ENCODE measurements at places on chromosomes 11 and 22.

GRCh38 chr11:126079621-126080124, 17.0 kb upstream of the CDON start:
- DNase-seq = peak; percentile 78

DNA sequence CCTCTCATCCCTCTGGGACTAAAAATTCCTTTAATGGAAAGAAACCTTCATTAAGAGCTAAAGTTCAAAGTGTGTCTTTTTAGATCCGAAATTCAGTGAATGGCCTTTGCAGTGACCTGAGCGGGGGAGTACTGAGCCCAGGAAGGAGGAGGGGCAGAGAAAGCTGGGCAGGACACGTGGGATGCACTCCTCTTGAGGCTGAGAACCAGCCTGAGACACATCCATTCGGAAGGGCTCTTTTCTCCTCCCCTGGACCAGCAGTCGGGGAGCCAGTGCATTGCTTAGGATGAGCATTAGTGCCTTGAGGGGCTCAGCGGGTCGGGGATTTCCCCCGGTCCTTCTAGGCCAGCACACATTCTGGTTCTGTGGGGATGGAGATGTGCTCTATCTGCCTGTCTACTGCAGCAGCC, 258.9 kb upstream of the B3GAT1 start:
- DNase-seq = no peak

- DNase-seq = no peak
Measured at GRCh38 chr11:78647986-78648875, 73.6 kb upstream of the NARS2 start.

GRCh38 chr11:81960443-81960842, 773.2 kb downstream of the FAM181B start:
- DNase-seq = no peak

GRCh38 chr22:32828150-32828549, 26.6 kb downstream of the TIMP3 start:
- DNase-seq = no peak

- DNase-seq = peak; percentile 20
Measured at GRCh38 chr11:3105791-3106735, 48.8 kb upstream of the CARS1 start.

- DNase-seq = no peak
Measured at GRCh38 chr11:19267567-19267966, 26.8 kb upstream of the E2F8 start.

DNA sequence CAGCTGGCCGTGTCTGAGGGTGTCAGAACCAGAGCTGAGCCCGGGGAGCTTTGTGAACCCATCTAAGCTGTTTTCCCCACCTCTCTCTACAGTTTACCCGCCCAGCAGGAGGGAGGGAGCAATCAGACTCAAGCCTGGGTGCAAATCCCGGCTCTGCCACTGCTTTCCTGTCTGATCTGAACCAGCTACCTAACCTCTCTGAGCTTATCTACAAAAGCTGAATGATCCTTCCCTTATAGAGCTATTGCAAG, 252 bp downstream of the APOL2 start:
- DNase-seq = no peak

DNA sequence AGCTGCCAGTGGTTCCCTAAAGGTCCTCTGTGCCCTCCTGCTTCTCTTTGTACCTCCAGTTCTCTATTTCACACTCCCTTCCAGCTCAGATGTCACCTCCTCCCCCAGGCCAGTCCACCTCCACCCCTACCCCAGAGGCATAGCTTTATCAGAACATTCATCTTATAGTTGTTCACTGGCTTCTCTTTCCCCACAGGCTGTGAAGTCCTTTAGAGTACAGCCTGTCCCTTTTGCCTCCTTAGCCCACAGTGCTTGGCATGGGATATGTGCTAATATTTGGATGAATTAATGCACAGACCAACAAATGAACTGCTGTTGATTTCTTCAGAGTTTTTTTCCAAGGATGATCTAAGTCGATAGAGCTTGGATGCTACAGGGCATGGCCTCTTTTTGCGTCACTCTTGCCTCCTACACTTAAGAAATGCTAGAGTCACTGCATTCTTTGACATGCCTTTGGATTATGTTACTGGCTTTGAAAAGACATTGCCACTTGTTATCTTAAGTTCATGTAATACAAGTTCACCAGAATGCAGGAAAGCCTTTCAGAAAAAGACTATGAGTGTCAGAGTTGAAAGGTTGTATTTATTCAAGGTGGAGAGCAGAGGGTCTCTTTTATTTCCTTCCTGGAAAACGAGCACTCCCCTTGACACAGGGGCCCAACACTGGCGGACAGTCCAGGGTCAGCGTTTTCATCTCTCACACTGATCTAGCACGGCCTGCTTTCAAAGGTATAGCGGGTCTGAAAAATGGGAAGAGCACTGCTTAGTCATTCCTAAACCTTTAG, 75.7 kb downstream of the PISD start:
- no peak for DNase-seq

- DNase-seq = no peak
Measured at GRCh38 chr11:115104851-115105453, 399.3 kb downstream of the CADM1 start.

DNA sequence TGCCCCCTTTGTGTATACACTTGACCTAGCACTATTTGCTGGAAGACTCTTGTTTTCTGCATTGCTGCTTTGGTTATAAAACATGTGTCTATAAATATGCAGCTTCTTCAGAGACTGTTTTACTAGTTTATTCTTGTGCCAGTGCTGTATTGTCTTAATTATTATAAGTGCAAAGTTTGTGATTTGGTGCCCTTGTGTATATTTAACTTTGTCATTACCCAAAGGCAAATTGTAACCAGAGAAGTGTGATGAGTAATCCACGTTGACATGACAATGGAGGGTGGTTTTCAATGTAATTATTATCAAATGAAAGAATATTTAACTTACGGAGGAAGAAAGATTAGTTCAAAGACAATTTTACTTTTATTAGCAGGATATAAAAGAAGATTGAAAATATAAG, 75.0 kb upstream of the PRODH start:
- DNase-seq = no peak

DNA sequence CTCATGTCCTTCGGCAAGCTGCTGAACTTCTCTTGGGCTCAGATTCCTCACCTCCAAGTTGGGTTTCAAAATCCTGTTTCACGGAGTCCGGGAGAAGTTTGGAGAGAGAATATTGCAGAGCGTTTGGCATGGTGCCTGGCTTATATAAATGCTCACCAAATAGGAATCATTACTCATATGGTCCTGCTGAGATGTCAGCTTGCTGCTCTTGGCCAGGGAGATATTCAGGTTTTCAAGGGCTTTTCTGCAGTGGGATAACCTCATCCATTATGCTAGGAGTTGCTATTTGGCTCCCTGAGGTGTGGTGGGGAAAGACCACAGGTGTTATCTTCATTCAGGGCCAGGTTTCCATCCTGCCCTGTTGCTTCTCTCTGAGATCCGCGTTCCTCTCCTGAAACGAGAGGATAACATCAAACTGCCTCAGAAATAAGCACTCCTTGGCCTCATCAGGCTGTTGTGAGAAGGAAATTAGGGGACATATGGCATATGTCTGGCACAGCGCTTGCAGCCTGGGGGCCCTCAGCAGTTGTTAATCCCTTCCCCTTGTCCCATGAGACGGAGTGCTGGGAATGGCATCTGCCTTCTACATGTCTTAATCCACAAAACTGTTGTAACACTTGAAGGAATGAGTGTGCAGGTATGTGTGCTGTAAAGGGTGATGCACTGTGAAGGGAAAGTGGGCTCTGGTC, 29.9 kb upstream of the ACER3 start:
- no peak for DNase-seq

- no peak for DNase-seq
Measured at GRCh38 chr11:87296627-87297026, 258.9 kb downstream of the TMEM135 start.

DNA sequence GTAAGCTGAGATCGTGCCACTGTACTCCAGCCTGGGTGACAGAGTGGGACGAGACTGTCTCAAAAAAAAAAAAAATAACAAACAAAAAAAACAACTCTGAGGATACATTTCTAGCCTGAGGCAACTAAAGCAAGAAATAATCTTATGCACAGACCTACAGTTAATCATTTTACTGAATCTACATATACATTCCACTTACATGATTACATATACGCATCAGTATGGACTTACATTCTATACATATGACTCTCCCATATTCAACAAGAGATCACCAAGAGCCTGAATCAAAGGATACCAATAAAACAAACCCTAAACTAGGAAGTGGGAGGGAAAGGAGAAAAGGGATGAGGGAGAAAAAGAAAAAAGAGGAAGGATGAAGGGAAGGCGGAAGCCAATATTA, 1.1 kb downstream of the ALG8 start:
- DNase-seq = no peak

DNA sequence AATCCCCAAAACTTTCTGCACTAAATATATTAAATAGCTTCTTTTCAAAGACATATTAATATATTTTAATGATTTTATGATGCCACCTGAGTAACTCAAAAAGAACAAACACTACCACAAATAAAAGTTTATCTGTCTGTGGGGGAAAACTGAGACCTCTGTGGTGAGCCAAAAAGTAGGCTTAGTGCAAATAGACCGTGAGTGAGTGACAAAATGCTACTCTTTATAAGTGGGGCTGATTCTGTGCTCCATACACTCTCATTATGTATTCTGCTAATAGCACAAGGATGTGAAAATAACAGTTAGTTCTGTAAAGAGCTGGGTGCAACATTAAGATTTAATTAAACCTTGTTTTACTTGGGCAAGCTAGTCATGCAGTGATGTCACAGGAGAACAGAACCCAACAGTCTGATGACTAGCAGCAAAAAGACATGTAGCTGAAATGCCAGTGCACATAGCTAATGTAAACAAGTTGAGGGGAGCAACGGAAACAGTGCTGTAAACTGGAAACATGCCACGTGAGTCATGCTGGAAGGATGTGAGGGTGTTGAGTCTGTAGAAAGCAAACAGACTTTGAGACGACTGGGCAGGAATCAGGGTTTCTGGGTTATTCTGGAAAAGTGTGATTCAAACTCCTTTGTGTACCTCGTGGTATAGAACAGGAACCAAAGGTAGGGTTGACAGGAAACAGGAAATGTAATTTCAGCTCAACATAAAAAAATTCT, 1130.4 kb downstream of the LRRC4C start:
- no peak for DNase-seq

- DNase-seq = no peak
Measured at GRCh38 chr11:61699737-61700160, 19.6 kb downstream of the DAGLA start.

DNA sequence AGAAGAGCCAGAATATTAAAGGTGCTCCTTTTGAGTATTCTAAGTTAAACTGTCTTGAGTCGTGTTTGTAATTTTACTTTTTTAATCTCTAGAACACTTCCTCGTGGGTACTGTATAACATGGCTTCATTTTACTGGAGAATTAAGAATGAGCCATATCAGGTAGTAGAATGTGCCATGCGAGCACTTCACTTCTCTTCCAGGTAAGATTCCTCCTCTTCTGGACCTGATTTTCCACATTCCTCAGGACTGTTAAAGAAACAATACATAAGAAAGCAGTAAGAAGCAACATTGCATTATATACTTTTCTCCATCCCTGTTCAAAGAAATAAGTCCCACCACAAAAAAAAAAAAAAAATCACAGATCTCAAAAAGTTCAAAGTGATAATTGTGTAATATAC, 37.9 kb downstream of the TTC17 start:
- DNase-seq = no peak

GRCh38 chr22:35870517-35871293, 153.0 kb downstream of the APOL5 start:
- no peak for DNase-seq

- DNase-seq = no peak
Measured at GRCh38 chr11:131038597-131038996, 122.3 kb upstream of the SNX19 start.

GRCh38 chr11:12625438-12626071, 48.7 kb upstream of the TEAD1 start:
- no peak for DNase-seq

- DNase-seq = no peak
Measured at GRCh38 chr11:36577373-36577772, 9.6 kb downstream of the RAG1 start.

All from H9 (cell line).